ACHN (cell line): ENCODE measurements at places on chromosomes 7 and 10.

DNA sequence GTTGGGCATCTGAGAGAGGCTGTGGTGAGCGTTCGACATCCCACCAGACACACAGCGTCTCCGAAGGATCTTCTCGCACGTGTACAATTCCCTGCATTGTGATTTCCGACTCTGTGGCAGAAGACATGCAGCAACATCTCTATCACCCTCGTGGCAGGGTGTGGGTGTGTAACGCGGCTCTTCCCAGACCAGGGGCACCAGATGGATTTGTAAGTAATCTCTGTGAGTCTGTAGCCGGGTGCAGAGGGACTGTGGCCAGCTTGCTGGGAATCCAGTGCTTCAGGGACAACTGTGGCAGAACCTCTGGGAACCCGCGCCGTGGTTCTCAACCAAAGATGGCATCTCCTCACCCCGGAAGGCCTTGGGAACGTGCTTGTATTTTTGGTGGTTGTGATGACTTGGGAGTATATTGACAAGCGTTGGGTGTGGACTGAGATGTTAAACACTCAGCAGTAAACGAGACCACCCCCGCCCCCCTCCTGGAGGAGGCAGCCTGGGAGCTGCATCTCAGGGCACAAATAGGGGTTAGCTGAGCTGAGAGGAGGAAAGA, 21.2 kb downstream of the FOXL3 start:
- no peak for DNase-seq

DNA sequence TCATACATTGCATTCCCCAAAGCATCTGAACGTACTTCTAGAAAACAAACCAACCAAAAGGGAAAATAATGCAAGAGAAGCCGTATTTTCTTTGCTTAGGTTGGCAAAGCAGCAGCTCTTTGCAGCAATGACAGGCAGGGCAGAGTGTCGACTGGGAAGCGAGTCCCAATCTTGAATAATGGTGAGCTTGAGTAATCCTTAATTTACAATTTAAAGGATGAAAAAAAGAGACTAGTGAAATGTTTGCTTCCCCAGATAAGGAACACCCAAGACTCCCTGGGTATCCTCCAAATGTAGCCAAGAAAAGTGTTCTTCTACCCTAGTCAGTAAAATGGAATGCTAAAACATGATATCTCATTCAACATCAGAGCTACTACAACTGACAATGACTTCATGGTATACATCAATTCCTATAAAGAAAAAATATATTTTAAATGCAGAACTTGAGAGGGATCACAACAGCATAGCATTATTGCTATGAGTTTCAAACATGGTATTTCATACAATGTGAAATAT, 32.0 kb downstream of the GPAM start:
- DNase-seq: no peak

- DNase-seq: no peak
Measured at GRCh38 chr10:129005804-129006203, 461.2 kb upstream of the MGMT start.

DNA sequence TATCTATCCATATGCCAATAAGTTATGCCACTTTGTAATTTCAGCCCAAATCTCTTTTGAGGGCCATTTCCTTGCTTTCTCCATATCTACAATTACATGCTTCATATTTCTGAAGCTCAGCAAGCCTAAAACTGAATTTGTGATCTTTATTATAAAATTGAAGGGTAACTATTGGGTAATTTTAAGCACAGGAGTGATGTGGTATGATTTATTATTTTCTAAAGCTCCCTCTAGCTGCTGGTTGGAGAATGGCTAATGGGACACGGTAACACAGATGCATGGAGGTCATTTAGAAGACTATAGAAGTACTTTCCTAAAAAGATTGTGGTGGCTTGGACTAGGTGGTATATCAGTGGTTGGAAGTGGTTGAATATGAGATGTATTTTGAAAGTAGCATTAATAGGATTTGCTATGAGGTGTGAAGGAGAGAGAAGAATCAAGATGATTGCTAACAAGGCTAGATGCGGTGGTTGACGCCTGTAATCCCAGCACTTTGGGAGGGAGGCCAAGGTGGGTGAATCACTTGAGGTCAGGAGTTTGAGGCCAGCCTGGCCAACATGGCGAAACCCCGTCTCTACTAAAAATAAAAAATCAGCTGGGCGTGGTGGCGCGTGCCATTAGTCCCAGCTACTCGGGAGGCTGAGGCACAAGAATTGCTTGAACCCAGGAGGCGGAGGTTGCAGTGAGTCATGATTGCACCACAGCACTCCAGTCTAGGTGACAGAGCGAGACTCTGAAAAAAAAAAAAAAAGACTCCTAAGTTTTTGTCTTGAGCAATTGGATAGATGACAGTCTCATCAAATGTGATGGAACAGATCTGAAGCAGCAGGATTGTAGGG, 13.9 kb downstream of the KLHDC10 start:
- DNase-seq: peak; percentile 39

- DNase-seq: no peak
Measured at GRCh38 chr7:87159538-87159937, 7.3 kb downstream of the DMTF1 start.

GRCh38 chr7:130114776-130115175, 44.4 kb downstream of the KLHDC10 start:
- no peak for DNase-seq

GRCh38 chr10:17561111-17561510, 56.1 kb downstream of the HACD1 start:
- DNase-seq: no peak

- no peak for DNase-seq
Measured at GRCh38 chr10:96285331-96285752, 14.0 kb upstream of the BLNK start.

GRCh38 chr7:81873559-81873958, 103.7 kb upstream of the HGF start:
- no peak for DNase-seq

- no peak for DNase-seq
Measured at GRCh38 chr7:100893910-100894721, 1.6 kb downstream of the ACHE start.

DNA sequence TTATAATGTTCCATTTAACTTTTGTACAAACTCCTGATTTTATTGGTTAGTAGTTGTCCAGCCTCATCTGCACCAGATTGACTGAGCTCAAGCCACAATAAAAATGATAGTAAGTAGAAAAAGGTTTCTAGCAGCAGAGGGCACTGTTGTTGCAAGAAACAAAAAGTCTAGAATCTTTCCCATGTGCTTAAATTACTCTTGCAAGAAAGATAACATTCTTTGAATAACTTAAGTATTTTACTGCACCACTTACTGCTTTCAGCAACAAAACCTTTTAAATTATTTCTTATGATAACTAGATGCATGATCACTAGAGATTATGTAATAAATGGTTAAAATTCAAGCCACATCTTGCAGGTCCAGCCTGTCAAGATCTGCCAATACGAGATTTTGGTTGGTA, 27.0 kb downstream of the LMOD2 start:
- peak; percentile 80 for DNase-seq

DNA sequence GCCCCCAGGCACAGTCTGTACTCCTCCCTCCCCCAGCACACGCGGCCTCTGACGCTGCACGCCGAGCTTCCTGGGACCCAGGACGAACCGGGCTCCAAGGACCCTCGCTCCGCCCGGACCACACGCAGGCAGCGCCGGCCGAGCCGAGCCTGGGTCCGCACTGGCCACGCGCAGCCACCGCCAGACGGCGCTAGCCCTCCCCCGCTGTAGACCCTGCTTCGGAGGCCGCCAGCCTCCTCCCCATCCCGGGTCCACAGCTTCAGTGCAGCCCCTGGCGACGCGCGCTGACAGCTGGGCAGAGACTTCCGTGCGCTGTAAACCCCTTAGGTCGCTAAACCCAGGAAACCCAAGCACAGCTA, 936 bp upstream of the TCERG1L start:
- no peak for DNase-seq

DNA sequence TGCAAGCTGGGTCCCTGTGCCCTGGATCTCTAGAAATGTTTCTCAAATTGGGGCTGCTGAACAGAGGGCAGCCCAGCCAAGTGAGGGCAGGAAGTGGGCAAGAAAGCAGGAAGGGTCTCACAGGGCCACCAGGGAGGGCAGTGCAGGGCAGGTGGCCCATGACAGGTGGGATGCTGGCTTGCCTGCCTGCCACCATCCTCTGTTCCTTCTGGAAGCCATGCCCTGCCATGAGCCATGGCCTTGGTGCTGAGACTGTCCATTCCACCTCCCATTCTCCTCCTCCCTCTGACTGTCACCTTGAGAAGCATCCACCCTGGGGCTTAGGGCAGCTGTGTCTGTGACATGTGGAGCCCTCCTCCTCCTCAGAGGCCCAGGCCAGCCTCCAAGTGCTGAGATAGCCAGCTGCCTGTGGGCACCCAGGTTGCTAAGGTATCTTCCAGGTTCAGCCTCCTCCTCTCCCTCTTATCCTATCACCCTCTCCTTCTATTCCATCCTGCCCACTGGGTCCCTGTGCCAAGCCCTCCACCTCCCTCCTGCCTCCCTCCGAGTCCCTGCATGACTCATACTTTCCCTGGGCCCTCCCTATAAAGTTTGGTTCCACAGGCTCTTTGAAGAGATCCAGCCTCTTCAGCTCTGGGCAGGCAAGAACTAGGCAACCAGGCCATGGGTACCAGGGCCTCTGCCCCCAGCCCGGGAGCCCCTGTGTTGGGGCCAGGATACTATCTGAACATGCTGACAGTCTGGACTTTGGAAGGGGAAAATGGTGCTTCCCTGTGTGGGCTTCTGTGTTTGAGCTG, 1.3 kb downstream of the VSIR start:
- DNase-seq: peak; percentile 82

DNA sequence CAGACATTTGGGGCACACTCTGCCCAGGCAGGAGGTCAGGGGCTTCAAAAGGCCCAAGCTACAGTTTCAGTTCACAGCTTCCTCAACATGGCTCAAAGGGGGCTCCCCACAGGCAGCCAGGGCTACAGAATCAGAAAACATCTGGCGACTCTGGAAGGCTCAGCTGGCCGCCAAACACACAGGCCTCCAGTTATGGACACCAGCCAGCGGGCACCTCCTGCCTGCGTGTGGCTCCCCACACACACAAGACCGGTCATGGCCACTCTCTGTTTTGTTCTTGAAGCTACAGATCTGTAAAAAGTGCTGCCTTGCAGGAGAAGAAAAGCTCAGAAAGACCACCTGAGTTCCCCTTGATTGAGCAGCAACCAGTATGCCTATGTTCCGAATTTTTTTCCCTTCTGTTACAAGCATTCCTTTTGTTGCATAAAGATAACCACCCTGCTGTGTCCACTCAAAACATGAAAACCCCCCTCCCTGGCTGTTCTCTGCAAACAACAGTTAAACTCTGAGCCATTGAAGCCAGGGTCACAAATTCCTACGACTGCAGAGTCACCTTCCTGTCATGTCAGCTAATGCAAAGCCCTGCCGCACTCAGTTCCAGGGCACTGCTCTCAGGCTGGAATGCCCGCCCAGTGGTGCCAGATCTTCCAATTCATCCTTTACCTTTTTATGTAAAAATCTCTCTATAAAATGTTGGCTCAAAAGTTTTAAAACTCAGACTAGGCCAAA, 33.6 kb downstream of the VSTM4 start:
- DNase-seq: no peak

DNA sequence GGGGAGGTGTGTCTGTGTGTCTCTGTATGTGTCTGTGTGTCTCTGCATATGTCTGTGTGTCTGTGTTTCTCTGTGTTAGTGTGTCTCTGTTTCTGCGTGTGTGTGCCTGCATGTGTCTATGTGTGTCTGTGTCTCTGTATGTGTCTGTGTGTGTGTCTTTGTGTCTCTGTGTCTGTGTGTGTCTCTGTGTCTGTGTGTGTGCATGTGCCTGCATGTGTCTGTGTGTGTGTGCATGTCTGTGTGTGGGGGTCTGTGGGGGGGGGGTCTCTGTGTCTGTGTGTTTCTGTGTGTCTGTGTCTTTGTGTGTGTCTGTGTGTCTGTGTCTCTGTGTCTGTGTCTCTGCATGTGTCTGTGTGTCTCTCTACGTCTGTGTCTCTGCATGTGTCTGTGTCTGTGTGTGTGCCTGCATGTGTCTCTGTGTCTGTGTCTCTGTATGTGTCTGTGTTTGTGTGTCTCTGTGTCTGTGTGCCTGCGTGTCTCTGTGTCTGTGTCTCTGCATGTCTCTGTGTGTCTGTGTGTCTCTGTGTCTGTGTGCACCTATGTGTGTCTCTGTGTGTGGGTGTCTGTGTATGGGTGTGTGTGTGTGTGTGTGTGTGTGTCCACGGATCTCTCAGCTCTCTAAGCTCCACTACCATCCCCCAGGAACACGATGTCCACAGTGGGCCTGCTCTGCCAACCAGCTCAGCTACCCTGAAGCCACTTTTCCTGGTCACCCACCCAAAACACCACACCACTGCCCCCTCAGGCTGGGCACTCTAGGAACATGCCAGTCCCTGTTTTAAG, 41.7 kb downstream of the RASGEF1A start:
- no peak for DNase-seq

DNA sequence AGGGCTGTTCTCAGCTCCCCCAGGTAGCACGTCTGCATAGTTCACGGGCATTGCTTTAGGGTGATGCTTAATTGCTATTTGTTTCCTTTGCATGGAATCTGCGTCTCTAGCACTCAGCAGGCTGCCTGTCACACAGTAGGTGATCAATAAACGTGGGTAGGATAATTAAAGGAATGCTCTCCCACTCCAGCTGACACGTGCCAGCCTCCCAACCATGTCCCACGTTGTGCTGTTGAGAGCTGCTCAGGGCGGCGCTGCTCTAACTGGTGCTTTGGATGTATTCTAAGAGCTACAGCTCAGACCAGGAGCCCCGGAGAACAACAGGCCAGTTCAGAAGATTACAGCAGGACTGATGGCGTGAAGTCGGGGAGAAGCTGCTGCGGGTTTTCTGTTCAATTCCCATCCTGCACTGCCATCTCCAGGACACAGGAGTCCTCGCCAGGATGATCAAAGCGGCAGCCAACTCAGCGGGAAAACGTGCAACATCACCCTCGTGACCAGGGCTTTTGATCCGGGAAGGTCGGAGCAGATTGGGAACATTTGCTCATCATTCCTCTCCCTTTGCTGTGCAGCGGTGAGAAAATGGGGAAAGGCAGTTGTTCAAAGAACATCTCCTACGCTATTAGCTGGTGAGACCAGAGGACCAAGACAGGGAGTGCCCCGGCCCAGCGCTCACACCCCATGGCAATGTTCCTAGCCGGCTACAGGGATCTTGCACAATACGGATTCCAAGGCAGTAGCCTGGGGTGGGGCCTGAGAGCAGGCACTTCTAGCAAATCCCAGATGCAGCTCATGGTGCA, 50.5 kb upstream of the FOXK1 start:
- DNase-seq: peak; percentile 92

- no peak for DNase-seq
Measured at GRCh38 chr10:1358860-1359625, 302.9 kb downstream of the WDR37 start.
